ENCODE measurements at places on chromosomes 11 and 22.

- no peak for DNase-seq
Observed at GRCh38 chr11:65636108-65637031, 1.5 kb upstream of the SIPA1 start.

- DNase-seq: no peak
Observed at GRCh38 chr11:702462-703461, 3.3 kb upstream of the EPS8L2 start.

DNA sequence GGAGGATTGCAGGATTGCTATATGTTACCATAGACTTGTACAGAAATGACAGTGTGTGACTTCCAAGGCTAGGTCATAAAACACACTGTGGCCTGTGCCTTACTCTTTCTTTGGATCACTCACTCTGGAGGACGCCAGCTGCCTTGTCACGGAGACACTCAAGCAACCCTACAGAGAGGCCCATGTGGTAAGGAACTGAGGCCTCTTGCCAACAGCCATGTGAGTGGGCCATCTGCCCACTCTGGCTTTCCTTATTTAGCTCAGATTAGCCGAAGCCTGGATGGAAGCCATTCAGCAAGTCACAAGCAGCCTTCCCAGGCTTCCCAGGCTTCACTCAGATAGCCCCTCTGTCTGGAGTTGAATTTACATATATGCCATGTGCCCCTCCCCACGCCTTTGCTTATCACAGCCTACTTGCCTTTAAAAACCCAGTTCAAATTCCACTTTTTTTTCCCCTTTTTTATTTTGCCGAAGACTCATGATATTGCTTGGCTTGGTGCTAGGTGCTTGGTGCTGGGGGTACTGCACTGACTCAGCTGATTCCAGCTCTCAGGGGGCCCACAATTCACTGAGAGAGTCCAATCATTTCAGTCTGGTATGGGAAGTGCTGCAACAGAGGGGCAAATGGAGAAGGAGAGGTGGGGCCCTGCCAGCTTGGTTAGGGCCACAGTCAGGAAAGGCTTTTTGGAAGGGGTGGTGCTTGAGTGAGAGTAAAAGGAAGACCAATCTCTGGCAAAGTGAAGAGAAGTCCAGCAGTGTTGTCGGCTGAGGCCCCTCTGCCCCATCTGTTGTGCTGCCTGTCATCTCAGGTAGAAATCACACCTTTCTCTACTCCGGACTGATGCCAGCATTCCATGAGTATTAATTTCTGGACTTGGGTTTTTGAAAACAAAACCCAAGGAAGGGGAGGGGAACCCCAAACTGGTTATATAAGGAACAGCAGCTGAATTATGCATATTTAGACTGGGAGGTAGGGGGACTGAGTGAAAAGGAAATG is 14.5 kb upstream of the P4HA3 start:
- DNase-seq: no peak

DNA sequence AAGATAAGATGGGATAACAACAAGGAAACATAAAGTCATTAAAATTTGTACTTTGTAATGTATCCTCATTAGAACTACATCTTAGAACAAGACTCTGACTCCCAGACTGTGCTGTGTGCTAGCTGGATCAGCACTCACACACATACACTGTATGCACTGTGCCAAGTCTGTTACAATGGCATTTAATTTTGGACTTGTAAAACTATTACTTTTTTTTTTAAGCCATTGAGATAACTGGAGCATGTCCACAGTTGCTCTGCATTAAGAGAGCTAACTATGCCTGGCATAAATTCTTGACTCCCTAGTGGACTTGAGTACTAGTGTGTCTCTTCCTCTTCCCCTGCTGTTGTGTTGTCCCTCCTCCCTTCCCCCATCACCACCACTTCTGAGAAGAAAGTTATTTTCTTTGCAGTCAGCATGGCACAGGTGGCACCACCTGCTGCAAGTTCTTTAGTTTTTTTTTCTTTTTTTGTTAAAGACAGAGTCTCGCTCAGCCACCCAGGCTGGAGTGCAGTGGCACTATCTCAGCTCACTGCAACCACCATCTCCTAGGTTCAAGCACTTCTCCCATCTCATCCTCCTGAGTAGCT is 268.6 kb downstream of the TMEM135 start:
- DNase-seq: no peak

DNA sequence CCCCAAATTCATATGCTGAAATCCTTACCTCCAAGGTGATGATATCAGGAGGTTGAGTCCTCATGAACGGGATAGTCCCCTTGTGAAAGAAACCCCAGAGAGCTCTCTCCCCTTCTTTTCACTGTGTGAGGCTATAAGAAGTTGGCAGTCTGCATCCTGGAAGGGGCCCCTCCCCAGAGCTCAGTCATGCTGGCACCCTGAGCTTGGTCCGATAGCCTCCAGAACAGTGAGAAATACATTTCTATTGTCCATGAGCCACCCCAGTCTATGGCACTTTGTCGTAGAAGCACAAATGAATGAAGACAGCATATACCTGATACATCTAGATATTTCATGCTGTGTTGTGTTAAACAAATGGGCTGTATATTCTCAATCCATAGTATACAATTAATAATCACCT is 81.1 kb upstream of the CRTAM start:
- no peak for DNase-seq

GRCh38 chr11:20066783-20067156 is 93.5 kb downstream of the DBX1 start:
- DNase-seq: no peak

GRCh38 chr22:48662476-48663135 is 1165.1 kb downstream of the BRD1 start:
- no peak for DNase-seq

DNA sequence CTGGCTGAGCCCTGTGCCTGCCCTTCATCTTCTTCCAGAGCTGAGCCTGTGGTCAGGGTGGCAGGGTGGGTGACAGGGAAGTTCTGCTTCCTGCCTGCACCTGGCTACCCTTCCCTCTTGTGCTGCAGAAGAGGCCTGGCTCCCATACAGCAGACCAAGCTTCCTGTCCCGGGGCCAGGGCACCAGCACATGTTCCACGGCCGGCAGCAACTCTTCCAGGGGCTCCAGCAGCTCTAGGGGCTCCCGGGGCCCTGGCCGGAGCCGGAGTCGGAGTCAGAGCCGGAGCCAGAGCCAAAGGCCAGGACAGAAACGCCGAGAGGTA is 15.0 kb downstream of the ROBO3 start:
- no peak for DNase-seq

- no peak for DNase-seq
Observed at GRCh38 chr11:130549393-130549999, 101.1 kb downstream of the ADAMTS15 start.

GRCh38 chr11:35313066-35313759 is 106.1 kb downstream of the SLC1A2 start:
- no peak for DNase-seq

- peak; percentile 81 for DNase-seq
Observed at GRCh38 chr11:44564166-44564565, 1.3 kb upstream of the CD82 start.

- no peak for DNase-seq
Observed at GRCh38 chr11:70307176-70307575, 36.7 kb downstream of the PPFIA1 start.

GRCh38 chr22:38049812-38050619 is 7.2 kb upstream of the PICK1 start:
- DNase-seq: no peak

DNA sequence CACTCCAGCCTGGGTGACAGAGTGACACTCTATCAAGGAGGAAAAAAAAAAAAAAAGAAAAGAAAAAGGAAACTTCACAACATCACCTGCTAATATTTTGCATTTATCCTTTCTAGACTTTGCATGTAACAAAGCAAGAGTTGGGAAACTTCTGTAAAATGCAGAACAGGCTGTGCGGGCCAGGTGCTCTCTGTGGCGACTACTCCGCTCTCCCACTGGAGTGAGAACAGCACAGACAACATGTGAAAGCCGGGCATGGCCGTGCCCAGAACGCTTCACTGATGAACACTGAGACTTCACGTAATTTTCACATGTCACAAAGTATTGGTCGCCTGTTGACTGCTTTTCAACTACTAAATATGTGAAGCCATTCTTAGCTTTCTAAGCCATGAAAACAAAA is 15.5 kb upstream of the TESMIN start:
- no peak for DNase-seq

DNA sequence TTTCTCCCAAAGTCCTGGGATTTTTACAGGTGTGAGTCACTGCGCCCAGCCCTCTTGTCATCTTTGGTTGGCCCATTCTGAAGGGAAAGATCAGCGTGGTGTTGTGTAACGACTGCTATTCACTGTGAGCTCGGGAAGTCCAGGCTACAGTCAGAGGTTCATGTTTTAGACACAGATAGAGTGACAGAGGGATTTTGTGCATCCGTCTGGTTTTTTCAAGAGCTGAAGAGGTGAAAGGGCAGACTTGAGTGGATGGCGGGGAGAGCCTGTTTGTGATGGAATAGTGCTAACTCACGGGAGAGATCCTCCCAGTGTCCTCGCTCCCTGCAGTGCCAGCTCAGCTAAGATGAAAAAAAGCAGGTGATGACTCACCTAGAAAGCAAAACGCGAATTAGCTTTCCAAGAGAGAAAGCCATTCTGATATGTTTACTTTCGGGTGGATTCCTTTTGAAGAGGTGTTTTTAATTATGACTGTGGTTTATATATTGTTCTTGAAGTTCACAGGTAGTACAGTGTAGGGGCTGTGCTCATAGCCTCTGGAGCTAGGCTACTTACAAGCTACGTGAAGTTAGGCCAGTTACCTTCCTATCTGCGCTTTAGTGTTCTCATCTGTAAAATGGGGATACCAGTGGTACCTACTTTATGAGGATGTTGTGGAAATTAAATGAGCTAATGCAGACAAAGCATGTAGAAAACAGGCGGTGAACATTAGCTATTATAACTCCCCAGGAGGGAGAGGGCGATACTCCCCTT is 67.2 kb downstream of the C11orf91 start:
- peak; percentile 81 for DNase-seq

- DNase-seq: no peak
Observed at GRCh38 chr11:120807414-120808150, 216.3 kb upstream of the TBCEL start.

DNA sequence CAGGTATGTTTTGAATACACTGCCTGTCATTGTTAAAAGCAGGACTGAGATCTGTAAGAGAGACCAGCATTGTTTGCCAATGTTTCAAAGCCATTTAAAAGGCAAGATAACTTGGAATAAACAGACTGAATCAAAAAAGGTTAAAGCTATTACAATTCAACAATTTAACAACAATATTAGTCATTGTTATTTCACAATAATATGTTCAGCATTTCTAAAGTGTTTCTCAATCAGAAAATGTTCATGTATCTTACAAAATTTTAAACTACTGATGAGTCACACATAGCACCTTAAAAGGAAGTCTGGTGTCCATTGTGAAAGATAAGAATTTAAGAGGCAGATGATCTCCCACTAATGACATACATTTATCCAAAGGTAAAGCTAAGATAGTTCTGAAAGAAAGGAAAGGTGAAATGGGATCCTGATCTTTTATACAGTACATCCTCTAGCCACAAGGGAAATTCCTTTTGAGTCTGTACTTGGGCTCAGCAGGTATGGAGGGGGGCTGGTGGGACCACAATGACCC is 79.7 kb downstream of the MAML2 start:
- no peak for DNase-seq

DNA sequence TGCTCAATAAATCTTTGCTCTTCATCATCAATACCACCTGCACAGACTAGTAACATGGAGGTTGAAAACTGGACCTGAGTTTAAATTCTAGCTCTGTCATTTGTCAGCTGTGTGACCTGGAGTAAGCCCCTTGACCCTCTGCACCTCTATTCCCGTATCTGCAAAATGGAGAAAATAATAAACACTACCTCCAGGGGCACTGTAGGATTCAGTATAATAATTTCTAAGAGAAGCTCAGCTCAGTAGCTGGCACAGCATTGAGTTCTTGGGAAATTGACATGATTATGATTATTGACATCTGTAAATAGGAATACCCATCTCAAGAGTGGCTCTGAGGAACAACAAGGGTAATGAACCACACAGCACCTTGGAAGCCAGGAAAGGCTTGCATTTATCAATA is 78.4 kb downstream of the MN1 start:
- DNase-seq: no peak

GRCh38 chr11:11620173-11620920 is 1.5 kb downstream of the GALNT18 start:
- DNase-seq: no peak

DNA sequence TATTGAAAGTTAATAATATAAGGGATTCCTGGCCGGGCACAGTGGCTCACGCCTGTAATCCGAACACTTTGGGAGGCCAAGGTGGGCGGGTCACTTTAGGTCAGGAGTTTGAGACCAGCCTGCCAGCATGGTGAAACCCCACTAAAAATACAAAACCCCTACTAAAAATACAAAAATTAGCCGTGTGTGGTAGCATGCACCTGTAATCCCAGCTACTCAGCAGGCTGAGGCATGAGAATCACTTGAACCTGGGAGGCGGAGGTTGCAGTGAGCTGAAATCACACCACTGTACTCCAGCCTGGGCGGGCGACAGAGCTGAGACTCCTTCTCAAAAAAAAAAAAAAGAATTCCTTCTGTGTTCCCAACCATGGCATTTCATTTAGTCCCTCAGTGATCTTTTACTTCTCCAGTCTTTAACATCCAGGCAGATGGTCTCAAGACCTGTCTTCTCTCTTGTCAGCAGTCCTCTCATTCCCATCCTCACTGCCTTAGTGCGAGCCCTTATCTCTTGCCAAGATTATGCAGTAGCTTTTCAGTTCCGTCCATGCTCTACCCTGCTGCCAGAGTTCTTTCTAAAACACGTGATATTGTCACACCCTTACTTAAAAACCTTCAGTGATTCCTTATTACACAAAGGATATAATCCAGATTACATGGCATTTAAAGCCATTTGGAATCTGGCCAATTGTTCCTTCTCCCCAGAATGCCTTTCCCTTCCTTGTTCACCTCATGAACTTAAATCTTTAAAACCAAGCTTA is 17.9 kb downstream of the RTN3 start:
- DNase-seq: no peak

DNA sequence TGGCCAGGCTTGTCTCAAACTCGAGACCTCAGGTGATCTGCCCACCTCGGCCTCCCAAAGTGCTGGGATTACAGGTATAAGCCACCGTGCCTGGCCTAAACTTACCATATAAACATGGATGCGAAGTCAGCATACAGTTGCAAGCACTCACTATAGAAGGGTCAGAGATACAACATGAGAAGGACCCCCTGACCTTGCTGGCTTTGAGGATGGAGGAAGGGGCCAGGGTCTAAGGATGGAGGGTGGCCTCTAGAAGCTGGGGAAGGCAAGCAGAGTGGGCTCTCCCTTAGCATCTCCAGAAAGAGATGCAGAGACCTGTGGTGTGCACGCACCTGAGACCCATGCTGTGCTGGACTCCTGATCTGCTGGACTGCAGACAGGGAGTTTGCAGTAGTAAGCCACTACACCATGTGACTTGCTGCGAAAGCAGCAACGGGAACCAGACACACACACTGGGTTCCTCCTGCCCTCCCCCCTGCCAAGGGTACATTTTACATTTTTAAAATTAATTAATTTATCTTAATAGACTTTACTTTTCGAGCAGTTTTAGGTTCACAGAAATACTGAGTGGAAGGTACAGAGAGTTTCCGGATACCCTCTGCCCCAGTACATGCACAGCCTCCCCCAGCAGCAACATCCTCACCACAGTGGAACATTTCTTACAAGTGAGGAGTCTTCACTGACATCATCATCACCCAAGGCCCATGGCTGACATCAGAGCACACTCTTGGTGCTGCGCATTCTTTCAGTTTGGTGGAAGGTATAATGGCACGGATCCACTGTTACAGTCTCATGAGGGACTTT is 170.1 kb upstream of the B3GAT1 start:
- no peak for DNase-seq

Measured in DMS153 (cell line).